ENCODE measurements at places on chromosomes 4 and X.

DNA sequence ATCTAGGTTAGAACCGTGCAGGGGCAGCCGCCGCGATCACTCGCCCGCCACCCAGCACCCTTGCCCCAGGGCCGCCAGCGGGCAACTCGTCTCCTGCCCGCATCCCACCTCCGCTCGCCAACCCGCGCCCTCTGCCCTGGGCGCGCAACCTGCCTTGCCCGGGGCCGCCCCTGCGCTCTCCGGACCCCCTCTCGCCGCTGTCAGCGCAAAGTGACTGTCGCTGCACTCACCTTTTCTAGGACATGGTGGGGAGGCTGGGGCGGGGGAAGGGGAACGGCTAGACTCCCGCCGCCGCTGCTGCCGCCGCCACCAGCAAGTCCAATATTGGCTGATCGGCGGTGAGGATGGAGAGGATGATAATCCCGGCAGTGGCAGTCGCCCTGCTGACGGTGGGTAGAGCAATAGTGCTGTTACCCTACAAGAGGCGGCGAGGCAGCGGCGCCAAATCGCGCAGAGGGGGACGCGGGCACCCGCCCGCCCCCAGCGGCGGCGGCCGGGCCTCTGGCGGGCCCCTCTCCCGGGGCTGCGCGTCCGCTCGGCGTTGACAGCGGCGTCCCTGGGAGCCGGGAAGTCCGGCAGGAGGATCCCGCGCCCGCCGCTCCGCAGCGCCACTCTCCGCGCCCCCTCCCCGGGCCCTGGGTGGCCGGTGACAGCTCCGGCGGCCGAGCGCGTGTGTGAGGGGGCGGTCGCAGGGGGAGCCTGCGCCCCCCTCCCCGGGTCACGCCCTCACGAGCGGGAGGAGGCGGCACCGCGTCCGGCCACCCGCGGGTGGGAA, 2.3 kb upstream of the NR3C2 start:
- DNase-seq, result peak; percentile 37

- DNase-seq, result no peak
Observed at GRCh38 chrX:14027511-14028019, 2.1 kb downstream of the GEMIN8 start.

GRCh38 chr4:22428441-22428840, 87.4 kb downstream of the ADGRA3 start:
- no peak for DNase-seq

DNA sequence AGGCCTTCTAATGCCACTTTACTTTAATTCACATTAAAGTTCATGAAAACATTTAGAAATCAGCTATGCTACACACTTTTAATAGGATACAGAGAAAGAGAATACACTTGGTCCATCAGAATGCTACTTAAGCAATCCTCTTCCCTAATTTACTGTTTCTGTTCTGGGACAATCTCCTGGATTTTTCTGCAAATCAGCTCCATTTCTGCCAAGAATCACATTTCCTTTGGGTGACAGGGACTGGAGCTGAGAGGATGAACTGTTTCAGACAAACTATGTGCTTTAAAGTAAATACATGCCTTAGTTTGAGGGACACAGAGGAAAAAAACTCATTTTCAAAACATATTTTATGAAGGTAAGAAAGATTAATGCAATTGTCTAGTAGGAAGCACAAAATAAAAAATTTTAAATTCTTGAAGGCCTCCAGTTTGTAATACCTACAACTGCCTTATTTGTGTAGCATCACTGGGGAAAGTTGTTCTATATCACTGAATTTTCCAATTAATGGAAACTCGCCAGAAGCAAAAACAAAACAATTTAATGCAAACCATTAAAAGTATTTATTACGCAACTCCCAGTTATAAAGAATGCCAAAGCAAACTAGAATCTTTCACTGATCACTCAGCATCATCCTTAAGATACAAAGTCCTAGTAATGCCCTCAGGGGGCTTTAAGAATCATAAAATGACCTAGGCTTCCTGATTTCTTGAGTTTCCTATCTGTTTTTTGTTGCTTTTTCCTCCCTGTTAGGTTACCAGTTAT, 36.3 kb downstream of the BCLAF3 start:
- no peak for DNase-seq

- no peak for DNase-seq
Observed at GRCh38 chrX:29435396-29435795, 780.0 kb upstream of the MAGEB2 start.

- DNase-seq, result no peak
Observed at GRCh38 chrX:82161195-82161594, 959.3 kb downstream of the SH3BGRL start.

- no peak for DNase-seq
Observed at GRCh38 chrX:30659421-30659820, 6.2 kb downstream of the GK start.

- no peak for DNase-seq
Observed at GRCh38 chr4:91325495-91325894, 978.3 kb upstream of the GRID2 start.

DNA sequence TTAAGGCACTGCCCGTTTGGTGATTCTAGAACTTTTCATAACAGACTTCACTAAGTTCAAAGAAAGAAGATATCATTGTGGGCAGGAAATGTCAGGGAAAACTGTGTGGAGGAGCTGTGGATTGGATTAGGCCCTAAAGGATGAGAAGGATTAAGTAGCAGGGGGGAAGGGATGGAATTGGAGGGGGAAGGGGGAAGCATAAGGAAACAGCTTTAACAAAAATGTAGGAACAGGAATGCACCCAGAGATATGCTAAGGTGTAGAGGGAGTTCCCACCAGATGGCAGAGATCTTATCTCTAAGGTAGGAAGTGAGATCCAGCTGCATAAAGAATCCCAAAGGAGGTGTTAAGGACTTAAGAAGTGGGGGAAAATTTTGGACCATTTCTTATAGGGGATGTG, 114.5 kb downstream of the LARP7 start:
- no peak for DNase-seq

DNA sequence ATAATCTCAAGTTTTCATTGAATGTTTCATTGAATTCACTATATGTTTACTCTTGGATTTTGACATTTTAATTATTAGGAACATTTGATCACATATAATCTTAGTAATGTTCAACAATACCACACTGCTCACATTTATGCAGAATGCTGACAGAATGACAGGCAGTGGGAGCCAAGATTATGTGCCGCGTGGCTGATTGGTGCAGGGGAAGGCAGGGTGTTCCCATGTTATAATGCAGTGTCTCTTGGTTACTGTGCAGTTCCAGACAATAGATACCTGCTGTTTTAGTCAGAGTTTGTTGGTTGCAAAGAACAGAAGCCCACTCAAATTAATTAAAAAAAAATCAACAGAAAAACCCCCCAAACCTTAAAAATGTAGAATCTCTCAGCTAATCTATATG, 33.0 kb downstream of the FHIP1A start:
- DNase-seq, result no peak

DNA sequence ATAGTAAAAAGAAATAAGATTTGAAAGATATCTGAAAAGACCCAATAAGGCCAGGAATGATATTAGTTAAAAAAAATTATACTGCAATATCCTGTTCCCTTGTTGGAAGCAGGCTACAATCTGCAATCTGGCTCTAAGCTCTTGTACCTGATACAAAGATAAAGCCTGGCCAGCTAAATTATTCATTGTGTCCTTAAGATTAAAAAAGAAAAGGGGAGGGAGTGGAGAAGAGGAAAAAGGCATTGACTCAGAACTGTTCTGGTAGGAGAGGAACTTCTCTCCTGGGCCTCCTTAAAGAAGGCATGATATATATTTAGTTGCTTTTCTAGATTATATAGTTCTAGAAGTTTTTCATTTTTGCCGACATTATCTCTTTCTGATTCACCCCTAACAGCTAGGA, 46.7 kb downstream of the IRF2 start:
- no peak for DNase-seq

DNA sequence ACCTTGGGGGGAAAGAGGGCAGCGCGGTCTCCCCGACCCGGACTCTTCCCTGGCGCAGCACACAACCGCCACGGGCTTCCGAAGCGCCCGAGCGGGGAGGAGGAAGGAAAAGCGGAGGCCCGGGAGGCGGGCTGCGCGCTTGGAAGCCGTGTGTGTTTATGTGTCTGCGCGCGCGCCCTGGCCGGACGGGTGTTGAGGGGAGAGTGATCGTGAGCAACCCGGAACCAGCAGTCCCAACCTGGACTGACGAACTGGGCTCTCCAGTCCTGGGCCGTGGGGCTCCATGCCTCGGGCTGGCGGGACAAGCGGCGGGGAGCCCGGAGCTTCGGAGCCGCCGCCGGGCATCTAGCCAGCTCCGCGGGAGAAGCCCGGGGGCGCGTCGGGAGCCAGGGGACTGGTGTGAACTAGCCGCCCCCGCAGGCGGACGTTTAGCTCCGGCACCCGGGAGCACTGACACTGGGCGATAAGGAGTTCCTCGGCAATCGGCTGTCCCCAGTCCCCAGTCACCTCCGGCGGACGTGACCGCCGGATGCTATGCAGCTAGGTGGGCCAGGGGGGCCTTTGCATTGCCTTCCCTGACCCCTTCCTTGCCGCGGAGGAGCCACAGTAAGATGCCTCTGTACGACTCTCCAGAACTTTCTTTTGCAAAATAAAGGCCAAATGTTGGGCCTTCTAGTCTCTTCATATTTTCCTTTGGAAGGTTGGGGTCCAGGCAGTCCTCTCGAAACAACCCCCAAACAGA, 74.8 kb upstream of the BCOR start:
- DNase-seq, result peak; percentile 72

DNA sequence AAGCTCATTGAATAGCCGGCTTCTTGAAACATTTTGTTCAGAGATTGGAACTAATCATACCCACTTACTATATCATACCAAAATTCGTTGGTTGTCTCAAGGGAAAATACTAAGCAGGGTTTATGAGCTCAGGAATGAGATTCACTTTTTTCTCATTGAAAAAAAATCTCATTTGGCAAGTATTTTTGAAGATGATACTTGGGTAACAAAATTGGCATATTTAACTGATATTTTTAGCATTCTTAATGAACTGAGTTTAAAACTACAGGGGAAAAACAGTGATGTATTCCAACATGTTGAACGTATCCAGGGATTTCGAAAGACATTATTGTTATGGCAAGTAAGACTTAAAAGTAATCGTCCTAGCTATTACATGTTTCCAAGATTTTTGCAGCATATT, 6.4 kb downstream of the FAM200B start:
- no peak for DNase-seq
